ENCODE measurements at places on chromosomes 13 and 19. TPM values are rescaled to one million over a fixed set of nuclear protein-coding genes. Genes with fewer than 3 reads are reported as not detected.

The NCR1 gene
- not detected for total RNA-seq

The GPR18 gene
- not detected for total RNA-seq

The PEG3 gene
- total RNA-seq, result 30.1 TPM

The ZNF878 gene
- total RNA-seq, result not detected

The SOX21 gene
- total RNA-seq, result not detected

The MYO1F gene
- 0.70 TPM for total RNA-seq

The IGFLR1 gene
- 9.8 TPM for total RNA-seq

The KLHL1 gene
- not detected for total RNA-seq

The HAUS5 gene
- 7.6 TPM for total RNA-seq

The FOXA3 gene
- not detected for total RNA-seq

The RFPL4A gene
- not detected for total RNA-seq

The PRODH2 gene
- total RNA-seq, result not detected

The CASP14 gene
- total RNA-seq, result not detected

The CALR3 gene
- total RNA-seq, result not detected

The COL5A3 gene
- total RNA-seq, result 31.9 TPM

The PSG6 gene
- total RNA-seq, result not detected

The ONECUT3 gene
- not detected for total RNA-seq

The SMIM44 gene
- not detected for total RNA-seq

The ADGRE3 gene
- not detected for total RNA-seq

The CCDC9 gene
- 8.4 TPM for total RNA-seq

The CADM4 gene
- 0.70 TPM for total RNA-seq
